ENCODE measurements at places on chromosomes 11 and 22.

DNA sequence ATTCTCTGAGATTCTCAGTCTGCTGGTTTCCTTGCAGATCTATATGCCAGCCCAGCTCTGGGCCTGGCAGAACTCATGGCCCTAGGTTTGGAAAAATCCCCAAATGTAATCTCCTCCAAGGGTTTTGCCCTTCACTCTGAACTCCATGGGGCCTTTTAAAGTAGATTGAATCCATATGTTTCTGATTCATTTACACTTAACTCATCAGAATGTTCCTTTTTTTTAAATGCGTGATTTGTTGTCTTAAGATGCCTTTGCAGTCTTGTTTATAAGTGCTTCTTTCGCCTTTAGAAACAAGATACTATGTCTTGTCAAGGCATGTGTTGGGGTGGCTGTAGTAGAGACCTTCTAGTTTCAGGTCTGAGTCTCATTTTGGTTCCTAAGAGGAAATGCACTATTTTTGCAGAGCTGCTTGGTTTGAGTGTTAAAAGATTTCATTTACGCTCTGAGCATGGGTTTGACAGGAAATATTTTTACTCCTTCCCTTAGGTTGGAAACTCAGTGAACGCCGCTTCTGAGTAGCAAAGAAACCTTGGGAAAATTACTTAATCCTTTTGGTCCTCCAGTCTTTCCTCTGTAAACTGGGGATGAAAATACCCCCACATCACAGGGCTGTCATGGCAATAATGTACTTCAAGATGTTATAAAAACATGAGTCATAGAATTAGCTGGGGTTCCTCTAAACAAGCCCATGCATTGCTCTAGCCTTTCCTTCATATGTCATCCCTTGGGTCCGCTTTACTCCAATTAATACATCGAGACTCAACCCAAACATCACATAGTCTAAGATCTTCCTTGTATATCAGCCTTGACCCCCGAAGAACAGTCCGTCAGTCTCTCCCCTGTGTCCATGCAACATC lies 83.5 kb downstream of the SNX19 start:
- DNase-seq, result no peak

GRCh38 chr11:100269516-100269915 lies 417.6 kb upstream of the ARHGAP42 start:
- no peak for DNase-seq

- DNase-seq, result no peak
Observed at GRCh38 chr11:13119941-13120520, 110.9 kb downstream of the RASSF10 start.

GRCh38 chr11:17343907-17344306 lies 7.7 kb upstream of the NCR3LG1 start:
- DNase-seq, result no peak

DNA sequence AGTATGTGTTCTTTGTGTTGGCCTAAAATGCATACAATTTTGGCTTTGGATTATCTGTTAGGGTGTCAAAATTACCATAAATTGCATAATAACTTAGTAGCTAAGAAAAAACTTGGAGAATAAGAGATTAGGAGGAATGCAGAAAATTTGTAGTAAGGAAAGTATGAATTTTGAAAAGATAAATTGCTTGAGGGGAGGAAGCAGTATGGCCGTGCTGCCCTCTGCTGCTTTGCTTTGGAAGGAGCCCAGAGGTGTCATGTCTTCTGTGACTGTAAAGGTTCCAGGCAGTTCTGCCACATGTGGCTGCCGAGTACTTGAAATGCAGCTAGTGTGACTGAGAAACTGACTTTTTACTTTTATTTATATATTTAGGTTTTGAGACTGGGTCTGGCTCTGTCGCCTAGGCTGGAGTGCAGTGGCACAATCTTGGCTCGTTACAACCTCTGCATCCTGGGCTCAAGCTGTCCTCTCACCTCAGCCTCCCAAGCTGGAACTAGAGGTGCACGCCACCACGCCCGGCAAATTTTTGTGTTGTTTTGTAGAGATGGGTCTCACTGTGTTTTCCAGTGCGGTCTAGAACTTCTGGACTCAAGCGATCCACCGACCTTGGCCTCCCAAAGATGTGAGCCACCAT lies 1.8 kb downstream of the ADSL start:
- peak; percentile 53 for DNase-seq

All from stimulated activated CD8-positive, alpha-beta memory T cell treated with anti-CD3 and anti-CD28 coated beads, Interleukin-7, amount 100 ng/mL, for 1 hour (primary cell).